Aorta (tissue), 5 donors: ENCODE measurements at places on chromosomes 16 and 17.

DNA sequence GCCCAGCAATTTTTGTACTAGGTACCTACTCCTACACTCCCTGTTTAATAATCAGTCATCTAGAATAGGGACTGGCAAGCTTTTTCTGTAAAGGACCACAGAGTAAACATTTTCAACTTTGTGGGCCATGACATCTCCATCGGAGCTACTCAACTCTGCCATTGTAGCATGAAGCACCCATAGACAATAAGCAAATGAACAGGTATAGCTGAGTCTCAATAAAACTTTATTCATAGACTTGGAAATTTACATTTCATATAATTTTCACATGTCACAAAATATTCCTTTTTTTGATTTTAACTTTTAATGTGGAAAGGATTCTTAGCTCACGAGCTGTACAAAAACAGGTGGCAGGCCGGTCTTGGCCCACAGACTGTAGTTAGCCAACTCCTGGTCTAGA lies 345.8 kb downstream of the SOX9 start:
- no peak for DNase-seq

- DNase-seq = no peak
Measured at GRCh38 chr17:71572343-71572742, 548.5 kb upstream of the SOX9 start.

DNA sequence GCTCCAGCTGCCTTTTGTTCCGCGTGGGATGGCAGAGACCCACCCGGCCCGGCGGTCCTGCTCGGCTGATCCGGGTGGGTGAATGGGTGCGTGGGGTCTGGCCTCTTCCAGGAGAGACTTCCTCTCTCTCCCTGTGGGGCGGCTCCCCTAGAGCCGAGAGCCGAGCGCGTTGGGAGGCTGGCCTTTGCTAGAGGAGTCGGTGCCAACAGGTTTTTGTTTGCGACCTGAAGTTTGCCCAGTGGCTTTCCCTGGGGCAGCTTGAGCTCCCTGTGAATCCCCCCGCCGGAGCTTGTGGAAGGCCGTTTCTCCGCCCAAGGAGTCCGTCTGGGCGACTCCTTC lies 970 bp downstream of the EPN2 start:
- DNase-seq = peak; percentile 62

GRCh38 chr16:69647020-69647419 lies 79.3 kb downstream of the NQO1 start:
- DNase-seq = no peak

GRCh38 chr17:37740915-37741314 lies 3.9 kb downstream of the HNF1B start:
- DNase-seq = no peak

GRCh38 chr16:10812312-10813098 lies 6.1 kb downstream of the TVP23A start:
- DNase-seq = no peak

DNA sequence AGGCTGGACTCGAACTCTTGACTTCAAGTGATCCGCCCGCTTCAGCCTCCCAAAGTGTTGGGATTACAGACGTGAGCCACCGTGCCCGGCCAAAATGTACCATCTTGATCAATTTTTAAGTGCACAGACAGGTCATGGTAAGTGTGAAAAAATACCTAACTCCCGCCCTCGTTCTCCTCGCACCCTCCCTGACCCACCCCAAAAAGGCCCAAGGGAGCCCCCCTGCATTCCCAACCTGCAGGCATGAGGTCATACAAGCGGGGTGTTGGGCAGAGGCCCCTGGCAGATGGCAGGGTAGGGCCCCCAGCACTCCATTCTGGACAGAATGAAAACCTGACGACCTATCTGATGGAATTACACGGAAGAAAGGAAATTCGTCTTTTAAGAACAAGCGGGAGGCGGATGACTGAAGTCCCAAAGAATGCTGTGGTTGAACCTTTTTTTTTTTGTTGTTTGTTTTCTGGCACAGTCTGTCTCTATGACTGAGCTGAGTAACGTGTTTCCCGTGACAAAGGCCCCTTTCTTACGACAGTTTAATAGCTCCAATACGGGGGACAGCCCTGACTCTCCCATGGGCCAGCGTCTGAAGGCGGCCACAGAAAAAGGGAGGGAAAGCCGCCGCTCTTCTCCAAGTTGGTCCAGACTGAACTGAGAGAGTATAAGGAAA lies 376.4 kb downstream of the SLC39A11 start:
- no peak for DNase-seq

DNA sequence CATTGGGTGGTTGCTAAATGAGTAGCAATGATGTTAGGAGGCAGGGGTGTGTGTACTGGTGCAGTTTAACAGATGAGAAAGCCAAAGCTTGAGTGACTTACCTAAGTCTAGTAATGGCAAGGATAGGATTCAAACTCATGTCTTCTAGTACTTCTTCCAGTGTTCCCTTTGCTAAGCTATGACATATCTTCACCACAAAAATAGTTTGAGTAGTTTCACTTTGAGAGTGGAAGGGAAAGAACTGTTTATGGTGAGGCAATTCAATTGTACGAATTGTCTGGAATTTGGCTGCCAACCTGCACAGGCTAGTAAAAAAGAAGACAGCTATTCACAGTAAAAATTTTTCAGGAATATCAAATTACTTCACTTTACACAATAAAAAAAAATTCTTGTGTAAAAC lies 138.0 kb downstream of the NLK start:
- DNase-seq = no peak

- DNase-seq = no peak
Measured at GRCh38 chr17:66373079-66373478, 70.7 kb downstream of the PRKCA start.

DNA sequence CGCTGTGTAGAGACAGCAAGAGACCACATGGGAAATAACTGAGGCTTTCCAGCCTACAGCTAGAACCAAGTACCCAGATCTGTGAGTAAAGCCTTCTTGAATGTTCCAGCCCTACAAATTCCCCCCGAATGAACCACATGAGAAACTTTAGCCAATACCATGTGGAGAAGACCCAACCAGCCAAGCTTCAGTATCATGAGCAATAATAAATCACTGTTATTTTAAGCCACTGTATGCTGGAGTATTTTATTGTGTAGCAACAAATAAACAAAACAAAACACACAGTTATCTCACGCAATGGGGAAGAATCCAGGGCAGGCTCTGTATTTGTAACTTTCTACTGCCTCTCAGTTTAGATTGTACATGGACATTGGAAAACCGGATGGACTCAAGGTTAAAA lies 426.2 kb downstream of the CDH11 start:
- no peak for DNase-seq

DNA sequence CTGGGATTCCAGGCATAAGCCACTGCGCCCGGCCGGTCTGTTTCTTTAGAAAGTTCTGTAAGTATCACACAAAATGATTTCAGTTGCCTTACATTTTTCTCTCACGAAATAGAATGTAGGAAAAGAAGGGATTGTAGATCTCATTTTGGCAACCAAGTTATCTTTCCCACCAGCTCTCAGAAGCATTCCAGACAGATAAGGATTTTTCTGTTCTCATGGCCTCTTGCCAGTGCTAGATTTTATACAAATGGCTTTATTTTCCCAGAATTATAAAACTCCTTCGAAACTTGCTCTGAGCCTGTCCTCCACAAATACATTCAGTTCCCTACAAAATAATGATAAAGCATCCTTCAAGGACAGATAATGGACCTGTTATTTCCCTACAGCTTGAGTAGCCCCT lies 46.9 kb downstream of the LCMT1 start:
- DNase-seq = no peak

DNA sequence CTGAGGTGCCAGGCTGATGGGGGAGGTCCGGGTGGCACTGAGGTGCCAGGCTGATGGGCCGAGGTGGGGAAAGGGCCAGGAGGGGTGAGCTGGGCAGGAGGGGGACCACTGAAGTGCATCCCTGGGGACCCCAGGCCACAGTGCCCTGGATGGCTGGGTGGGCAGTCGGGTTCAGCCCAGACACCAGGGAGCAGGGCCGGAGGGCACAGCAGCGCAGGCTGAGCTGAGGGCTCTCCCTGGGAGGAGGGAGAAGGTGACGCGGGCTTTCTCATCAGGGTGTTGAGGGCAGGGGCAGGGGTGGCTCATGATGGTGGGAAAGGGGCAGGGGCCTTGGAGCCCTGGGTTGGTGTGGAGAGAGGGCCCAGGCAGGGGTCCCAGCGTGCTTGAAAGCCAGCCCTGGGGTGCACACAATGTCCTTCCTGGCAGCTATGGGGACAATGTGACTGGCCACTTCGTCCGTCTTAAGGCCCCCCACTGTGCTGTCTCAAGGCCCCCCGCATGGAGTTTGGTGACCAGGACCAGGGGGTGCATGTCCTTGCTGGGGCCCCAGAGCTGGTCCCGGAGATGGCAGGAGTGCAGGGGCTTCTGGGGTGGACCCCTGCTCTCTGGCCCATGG lies 16.0 kb downstream of the CD7 start:
- no peak for DNase-seq

DNA sequence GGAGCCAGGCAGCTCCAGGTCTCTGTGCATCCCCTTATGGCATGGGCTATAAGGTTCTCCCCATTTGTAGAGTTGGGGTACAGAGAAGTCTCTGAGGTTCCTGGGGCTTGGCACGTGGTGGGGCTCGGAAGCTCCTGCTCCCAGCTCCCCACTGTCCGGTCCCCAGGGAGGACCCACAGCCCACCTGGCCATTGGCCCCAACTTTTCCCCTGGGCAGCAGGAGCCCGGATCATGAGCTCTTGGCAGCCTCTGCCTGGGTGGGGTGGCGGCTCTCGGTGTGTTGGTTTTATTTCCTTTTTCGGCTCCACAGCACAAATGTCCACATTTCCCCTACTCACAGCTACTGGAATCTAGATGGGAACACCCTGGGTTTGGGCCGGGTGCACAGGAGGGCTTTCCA lies 30.5 kb downstream of the GSE1 start:
- no peak for DNase-seq

DNA sequence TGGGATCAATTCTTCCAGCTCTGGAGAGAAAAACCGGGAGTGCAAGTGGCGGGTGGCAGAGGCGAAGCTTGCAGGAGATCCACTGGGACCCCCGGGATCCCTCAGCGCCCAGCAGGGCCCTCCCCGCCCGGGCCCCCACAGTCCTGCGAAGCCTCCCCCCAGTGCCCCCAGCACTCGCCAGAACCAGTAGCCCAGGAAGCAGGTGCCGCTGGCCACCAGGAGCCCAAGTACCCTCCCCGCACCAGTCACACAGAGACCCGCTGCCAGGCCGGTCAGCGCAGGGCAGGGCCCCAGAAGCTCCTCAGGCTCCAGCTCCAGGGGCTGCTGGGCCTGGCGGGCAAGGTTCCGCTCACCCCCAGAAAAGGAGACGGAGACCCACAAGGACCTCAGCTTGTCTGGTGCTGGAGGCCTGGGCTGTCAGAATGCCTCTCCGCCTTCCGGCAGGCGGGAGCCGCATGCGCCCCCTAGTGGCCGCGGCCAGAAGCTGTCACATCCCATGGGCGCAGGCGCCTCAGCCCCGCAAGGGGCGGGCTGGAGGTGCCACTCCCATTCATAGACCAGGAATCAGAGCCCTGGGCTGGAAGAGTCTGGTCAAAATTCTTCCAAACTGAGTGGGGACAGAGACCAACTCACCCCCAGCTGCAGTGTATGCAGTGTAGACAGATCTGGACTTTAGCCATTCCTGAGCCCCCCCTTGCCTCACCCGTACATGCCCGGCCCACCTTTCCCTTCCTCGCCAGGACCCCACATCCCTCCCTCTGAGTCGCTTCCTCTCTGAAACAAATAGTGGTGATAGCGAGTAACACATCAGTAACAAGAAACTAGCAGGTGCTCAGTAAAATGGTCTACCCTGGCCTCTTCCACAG lies 1002.3 kb downstream of the KCNJ18 start:
- DNase-seq = no peak

DNA sequence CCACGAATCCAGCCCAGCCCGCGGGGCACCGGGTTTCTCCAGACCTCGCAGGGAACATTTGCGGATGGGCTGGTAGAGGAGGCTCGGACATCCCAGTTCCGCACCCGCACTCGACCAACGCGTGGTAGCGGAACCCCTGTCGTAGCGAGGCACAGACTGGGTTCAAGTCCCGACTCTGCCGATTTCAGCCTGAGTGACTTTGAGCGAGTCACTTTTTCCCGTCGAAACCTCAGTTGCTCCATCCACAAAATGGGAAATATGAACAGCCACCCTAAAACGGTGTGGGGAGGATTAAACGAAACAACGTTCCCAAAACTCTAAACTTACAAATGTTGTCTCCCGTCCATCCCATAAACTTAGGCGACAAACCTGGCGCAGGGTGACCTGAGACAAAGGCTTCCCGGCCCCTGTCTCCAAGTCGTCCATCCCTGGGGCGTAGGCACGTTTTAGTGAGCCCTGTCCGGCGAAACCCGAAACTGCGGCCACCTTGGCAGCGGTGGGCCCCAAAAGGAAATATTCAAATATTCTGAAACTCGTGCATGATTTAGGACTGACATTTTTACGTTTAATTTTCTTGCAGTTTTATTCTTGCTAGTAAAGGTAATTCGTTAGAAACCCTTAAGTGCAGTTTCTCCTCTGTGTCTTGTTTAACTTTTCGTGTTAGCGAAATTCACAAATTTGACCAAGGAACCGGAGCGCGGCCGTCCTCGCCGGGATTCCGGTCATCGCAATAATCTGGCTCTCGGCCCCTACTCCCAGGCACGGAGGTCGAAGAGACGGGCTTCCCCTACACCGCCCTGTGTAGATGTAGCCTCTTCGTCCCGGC lies 1.9 kb upstream of the MLLT6 start:
- DNase-seq = no peak

- no peak for DNase-seq
Measured at GRCh38 chr16:9976601-9977000, 205.6 kb downstream of the GRIN2A start.
